ENCODE measurements at places on chromosomes 3 and 15.
A peak's percentile ranks its signal among the peaks of the same experiment; 100 is the strongest.

GRCh38 chr3:168094580-168094876, 1.2 kb downstream of the GOLIM4 start:
- DNase-seq, result no peak

DNA sequence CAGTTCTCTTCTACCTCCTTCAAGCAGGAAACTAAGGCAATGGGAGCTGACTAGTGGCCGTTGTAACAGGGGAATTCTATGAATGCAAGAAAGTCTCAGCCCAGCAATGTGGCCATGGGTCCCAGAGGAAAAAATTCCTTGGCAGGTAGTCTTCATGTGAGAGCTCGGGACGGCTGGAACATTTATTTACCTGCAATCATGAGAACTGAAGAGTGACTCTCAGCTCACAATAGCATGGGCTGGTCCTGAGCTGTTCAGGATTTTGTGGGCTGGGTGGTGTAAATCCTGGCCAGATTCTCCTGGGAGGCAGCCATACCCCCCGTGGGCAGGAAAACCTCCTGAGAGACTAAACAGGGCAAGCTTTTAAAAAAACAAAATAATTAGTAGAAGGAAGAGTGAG, 330.3 kb upstream of the CTNNB1 start:
- no peak for DNase-seq

- DNase-seq, result no peak
Measured at GRCh38 chr3:13189639-13190377, 116.6 kb upstream of the IQSEC1 start.

- DNase-seq, result no peak
Measured at GRCh38 chr3:15327941-15328340, 4.4 kb downstream of the SH3BP5 start.

DNA sequence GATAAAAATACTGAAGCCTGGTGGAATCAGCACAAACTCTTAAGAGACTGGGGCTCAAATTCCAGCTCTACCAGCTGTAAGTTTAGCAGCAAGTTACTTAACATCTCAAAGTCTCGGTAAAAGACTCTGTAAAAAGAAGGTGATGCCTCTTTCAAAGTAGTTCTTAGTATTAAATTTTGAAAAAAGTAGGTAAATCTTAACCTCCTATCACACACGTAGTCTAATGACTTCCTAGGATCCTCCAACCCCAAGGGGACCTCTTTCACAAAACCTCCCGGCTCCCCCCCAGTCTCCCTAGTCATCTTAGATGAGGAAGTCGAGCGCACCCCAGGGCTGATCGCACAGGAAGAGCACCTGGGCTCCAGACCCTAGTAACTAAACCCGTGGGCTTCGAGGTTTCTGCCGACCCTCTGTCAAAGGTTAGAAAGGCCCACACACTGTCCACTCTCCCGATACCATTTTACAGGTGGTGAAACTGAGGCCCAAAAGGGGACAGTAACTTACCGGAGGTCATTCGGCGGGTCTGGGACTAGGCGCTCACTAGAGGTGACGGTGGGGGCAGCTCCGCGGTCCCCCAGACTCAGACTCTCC, 427 bp downstream of the MBD4 start:
- DNase-seq, result peak; percentile 34

DNA sequence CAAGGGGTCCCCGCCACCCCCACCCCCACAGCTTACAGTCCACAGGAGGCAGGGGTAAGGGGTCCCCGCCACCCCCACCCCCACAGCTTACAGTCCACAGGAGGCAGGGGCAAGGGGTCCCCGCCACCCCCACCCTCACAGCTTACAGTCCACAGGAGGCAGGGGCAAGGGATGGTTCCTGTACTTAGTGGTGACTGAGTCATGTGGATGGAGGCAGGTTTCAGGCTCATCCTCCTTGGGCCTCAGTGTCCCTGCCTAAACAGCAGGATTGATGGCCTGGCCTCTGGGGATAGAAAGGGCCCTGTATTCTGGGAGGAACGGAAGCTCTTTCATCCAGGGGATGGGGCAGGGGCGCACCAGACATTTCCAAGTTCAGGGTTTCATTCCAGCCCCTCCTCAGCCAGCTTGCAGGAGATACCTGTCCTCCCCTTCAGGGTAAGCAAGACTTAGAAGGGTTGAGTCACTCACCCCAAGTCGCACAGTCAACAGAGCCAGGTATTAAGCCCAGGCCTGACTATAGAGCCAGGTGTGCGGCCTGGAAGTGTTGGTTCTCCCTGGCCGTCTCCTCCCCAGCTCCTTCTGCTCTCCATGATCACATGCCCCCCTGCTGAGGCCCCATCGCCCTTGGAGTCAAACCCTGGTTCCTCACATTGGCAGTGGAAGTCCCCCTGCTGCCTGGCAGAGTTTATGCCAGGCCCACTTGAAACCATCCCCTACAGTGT, 12.5 kb downstream of the CSK start:
- DNase-seq, result no peak

- DNase-seq, result no peak
Measured at GRCh38 chr15:99453637-99454030, 112.2 kb upstream of the MEF2A start.

DNA sequence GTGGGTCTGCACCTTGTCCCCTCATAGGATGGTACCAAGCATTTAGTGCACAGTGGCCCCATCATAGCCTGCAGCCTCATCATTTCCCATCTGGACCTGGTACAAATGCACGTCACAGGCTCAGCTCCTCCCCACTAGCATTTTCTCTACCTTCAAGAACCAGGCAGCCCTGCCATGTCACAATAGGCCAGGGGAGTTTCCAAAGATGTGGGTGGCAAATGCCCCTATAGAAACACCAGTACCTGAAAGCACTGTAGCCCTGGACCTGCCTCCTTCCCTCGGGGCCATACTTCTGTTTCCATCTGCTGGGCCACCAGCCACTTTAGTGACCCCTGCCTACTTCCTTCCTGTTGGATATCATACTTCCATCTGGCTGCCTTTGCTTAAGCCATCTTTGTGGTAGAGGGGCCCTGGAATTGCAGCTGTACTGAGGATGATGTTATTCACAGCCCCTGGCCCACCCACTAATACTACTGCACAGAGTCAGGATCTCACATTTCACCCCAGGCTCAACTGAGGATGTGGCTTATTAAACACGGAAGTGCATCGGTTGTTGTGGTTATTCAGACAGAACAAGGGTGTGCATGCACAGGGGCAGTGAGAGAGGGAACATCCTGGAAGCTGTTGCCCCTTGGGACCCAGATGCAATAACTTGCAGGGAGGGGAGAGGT, 3.8 kb downstream of the TCTA start:
- DNase-seq, result no peak

DNA sequence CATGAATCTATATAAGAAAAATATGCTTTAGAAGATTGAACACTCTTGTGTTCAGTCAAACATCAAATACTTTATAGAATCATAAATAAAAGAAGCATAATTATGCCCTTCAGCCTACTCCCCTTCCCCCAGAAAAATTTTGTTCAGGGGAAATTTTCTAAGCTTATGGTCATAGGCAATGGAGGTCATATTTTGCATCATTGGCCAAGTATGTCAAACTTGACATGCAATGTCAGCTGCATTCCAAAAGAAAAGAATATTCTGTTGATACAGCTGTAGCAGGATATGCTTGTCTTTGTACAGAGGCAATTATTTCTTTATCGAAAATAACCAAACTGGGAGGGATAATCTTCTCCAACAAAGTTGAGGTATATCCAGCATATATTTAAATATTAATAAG, 328.2 kb downstream of the ZIC1 start:
- no peak for DNase-seq

DNA sequence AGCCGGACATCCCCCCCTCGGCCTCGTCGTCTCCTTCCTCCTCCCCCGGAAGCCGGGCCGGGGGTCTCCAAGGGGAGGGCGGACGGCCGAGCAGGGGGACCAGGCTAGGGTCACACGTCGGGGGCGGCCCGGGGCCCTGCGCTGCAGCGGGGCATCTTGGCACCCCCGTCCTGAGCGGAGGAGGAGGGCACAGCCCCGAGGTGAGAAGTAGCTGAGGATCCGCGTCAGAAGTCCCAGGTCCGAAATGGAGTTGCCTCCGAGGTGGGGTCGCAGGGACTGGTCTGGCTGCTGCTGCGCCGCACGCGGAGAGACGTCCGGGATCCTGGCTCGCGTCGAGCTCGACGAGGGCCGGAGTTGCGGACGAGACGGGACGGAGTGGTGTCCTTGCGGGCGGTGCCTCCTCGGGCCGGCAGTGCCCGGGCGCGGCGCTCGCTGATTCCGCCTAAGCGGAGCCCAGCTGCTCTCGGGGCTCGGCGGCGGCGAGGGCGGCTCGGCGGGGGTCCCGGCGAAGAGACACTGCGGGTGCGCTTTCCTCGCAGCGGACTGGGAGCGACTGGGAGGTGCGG, at the start of gene ADCY5:
Gene ADCY5, minus strand, starts transcription at position 555 of the 566 bp plus-strand sequence. Its CDS starts 545 bp downstream, at position 10.
- DNase-seq, result no peak

DNA sequence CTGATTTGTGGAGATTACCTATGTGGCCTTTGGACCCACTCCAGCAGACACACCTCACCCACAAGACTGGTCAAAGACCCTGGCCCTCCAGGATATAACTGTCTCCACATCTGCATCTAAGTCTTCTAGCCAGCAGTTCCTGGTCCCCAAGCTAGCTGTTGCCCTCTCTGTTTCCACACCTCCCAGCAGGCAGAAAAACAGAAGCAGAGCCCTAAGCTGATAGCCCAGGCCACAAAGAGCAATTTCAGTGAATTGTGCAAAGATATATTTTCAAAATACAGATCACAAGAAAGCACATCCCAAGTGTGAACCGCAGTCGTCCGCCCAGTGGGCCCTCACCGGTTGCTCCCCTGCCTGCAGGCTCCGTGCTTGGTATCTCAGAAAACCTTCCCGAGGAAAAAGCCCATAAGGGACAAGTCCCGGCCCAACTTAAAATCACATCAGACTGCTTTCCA, 2.6 kb downstream of the TNIK start:
- DNase-seq, result no peak

- no peak for DNase-seq
Measured at GRCh38 chr3:119796368-119796767, 14.5 kb downstream of the NR1I2 start.

DNA sequence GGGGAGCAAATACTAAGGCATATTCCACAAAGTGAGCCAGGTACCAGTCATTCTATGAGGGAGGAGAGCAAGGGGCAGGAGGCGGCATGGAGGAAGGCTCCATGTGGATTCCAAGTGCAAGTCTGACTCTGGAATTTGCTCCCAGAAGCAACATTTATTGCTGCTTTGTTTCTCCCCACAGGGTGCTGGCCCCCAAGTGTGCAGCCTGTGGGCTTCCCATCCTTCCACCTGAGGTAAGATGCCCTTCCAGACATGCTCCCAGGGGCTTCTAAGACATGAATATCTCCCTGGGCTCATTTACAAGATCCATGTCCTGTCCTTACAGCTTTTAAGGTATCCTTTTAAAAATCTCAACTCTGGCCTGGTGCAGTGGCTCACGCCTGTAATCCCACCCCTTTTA, 15.9 kb upstream of the SACM1L start:
- no peak for DNase-seq

GRCh38 chr15:38041576-38041975, 107.1 kb downstream of the TMCO5A start:
- DNase-seq, result no peak

- no peak for DNase-seq
Measured at GRCh38 chr3:148162132-148162531, 535.6 kb upstream of the AGTR1 start.

DNA sequence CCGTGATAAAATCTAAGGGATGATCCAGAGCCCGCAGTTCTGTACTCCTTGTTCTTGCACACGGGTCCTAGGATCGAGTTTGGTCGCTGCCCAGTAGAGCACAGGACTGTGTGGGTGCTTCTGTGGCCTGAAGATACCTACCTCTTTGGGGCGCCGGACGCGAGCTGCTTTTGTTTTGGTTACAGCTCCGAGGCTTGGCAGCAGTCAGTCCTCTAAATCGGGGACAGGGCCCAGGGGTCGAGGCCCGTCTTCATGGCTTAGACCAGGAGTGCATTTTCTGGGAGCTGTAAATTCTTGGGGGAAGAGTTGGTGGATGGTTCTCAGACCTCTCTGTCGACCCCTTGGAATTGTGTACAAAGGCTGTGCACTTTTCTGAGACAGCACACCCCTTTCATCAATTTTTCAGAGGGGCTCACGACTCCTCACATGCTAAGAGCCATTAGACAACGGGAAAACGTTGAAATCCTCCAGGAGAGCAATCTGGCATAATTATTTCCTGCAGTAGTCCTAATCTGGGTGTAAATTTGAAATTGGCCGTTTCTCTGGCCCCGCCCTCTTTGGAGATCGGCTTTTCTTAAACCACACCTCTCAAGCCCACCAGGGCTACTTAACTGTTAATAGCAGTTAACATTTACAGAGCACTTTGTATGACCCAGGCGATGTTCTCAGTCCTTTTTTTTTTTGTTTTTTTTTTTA, 928 bp downstream of the CEP97 start:
- no peak for DNase-seq

DNA sequence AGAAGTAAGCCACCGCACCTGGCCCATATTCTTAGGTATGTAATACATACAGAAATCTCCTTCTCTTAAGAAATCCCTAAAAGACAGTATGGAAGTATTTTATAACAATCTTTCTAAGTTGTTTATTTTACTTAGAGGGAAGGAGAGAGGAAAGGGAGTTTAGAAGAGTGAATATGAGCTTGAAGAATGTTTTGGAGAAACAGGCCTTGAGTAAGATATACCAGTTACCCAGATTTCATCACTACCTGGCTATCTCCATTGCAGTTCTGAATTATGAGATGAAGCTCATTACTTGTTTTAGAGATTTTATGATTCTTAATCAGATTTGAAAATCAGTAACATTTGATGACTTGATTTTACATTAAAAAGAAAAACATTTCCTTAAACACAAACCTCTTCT, 71.9 kb downstream of the DCUN1D1 start:
- no peak for DNase-seq

DNA sequence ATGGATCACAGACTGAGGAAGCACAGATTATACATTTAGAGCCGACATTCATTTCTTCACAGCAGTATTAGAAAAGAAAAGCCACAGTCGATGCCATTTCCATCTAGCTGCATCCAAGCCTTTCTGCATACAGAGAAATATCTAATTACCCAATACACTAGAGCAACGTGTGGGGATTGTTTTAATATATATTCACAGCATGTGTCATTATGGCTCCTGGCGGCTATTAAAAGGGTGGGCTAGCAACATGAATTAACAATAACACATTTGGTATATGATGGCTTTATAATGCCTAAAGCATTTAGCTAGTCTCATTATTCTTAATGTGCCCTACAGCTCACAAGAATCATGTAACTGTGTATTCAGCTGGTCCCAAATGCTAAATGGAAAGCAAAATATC, 1030.5 kb downstream of the FHIT start:
- DNase-seq, result no peak

All from GM12892 (cell line).